Activated CD4-positive, alpha-beta T cell treated with anti-CD3 and anti-CD28 coated beads, Interleukin-10, Interleukin-2, amounts not matched to agents 100 ng/mL and 50 ng/mL, durations not matched to agents 16 hours and 8 hours (primary cell): ENCODE measurements at places on chromosomes 1 and 21.

DNA sequence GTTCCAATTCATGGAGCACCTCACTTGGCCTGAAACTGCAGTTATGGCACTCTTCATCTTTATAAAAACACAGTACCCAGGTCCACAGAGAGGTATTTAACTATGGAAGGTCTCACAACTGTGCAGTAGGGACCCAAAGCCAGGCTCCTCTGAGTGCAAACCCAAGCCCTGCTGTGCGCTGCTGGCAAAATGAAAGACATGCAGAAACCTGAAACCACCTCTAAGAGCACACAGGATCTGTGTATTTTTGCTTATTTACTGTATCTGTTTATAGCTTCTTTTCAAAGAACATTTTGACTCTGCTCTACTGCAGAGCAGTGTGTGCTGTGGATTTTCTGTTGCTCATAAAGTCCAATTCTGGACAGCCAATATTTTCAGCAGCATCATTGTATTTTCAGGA is 166.6 kb downstream of the DSCAM start:
- no peak for DNase-seq

GRCh38 chr1:45629035-45629434 is 5.2 kb upstream of the CCDC17 start:
- no peak for DNase-seq

GRCh38 chr1:54585181-54586066 is 37.4 kb downstream of the ACOT11 start:
- DNase-seq: no peak

- no peak for DNase-seq
Observed at GRCh38 chr1:206814716-206815341, 42.5 kb upstream of the IL10 start.

GRCh38 chr1:209550519-209550918 is 33.0 kb upstream of the CAMK1G start:
- no peak for DNase-seq

DNA sequence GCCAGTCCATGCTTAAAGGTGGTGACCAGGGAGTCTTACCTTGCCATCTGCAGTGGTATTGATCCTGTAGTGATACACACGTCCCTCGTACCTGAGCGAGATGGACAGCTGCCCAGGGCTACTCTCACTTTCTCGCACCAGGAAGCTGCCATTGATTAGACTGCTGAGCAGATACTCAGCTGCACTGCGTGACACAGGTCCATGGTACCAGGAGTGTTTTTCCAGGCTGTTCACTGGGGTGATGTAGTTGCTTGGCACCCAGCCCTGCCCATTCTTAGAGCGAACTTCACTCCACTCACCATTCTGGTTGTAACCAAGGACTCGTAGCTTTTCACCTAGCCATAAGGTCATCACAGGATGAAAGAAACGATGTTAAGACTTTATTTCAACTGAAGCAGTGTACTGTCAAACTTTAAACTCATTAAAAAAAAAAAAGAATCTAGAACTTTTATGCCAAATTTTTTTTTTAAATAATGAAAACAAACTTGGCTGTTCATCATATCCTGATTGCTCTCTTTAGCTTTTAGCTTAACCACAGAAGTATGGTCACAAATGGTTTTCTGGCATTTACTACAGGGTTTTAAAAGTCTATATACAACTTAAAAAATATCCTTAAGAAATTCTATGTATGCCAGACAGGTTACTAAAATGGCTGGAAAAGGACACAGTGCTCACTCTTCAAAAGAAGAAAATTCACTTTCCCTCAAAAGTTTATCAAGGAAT is 44.6 kb downstream of the TOR3A start:
- DNase-seq: no peak

- DNase-seq: no peak
Observed at GRCh38 chr1:52677076-52677806, 20.9 kb downstream of the COA7 start.

DNA sequence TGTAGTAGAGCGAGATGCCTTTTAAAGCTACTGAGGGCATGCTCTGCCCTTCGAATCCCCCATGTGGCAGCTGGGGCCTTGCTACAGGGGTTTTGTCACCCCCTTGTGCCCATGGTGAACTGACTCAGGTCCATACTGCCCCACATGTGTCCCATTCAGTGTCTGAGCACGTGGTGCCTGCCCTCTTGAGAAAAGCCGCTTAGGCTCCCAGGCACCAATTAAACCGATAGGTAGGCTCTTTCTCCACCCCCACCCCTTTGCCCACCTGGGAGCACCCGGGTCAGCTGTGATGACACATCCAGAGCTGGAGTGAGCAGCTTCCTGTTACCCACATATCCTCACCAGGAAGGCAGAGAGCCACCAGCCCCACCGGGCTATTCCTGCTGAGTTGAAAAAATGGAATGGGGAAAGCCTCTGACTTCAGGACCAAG is 30.5 kb downstream of the TMCC2 start:
- DNase-seq: no peak

DNA sequence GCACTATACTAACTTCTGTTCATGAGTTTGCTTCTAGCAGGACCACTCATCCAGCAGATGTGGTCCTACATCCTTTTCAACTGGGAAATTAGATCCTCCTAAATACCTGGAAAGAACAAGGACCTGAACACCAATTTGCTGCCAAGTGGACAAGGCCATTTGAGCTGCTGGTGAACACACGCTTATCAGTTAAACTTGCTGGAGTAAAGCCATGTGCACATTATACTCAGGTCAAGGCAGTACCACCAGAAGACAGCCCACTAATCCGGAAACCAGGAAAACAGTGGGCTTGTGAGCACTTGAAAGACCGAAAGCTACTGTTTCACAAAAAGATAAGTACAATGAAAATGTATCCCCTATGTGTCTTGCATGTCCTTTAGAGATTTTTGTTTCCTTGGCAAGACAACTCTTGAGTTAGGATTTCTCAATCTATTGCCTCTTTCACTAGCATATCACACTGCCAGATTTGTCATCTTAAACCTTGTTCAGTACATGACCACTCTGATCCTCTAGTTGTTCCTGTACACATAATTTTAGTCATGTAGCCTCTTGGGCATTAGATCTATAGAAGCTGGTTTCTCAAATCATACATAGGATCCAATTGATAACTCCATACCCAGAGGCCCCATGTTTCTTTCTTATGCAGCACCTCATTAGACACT is 4.5 kb upstream of the REN start:
- DNase-seq: no peak

DNA sequence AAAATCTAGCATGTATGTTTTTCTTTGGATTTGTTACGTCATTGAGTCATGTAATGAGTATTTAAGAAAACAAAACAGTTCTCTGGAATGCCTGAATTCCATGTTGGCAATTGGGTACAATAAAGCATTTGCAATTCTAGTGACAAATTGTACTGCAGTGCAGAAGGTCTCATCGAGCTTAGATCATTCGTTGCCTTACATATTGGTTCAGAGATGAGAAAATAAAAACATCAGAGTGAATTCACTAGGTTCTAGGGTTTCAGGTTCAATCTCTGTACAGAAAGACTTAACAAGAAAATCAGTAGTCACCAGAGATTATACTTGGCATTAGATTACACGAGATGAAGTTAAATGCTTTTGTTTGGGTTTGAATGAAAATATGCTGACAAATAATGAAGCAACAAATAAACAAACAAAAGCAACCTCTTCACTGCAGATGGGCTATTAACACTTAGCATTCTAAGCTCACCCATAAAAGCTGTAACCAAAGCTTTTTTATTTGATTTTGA is 124.7 kb downstream of the RYR2 start:
- no peak for DNase-seq

DNA sequence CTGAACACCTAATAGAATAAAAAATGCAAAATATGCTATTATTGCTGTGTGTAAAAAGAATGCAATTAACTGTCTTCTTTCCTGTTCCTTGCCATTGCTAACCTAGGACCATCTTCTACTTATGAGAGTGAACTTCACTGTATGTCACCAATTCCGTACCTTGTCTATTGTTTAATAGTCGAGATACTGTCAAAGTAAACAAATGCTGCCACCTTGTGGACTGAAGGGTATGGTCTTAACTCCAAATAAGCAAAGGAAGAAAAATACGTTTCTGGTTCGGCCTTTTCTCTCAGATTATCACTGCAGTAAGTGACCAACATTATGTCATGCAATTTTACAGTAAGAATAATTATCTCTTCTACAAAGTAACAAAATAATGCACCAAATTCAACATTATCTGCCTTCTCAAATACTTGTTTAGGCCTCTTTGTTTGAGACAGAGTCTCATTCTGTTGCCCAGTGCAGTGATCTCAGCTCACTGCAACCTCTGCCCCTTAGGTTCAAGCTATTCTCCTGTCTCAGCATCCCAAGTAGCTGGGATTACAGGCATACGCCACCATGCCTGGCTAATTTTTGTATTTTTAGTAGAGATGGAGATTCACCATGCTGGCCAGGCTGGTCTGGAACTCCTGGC is 133.4 kb downstream of the COP1 start:
- peak; percentile 55 for DNase-seq

GRCh38 chr1:67020304-67020703 is 33.6 kb downstream of the SLC35D1 start:
- no peak for DNase-seq

DNA sequence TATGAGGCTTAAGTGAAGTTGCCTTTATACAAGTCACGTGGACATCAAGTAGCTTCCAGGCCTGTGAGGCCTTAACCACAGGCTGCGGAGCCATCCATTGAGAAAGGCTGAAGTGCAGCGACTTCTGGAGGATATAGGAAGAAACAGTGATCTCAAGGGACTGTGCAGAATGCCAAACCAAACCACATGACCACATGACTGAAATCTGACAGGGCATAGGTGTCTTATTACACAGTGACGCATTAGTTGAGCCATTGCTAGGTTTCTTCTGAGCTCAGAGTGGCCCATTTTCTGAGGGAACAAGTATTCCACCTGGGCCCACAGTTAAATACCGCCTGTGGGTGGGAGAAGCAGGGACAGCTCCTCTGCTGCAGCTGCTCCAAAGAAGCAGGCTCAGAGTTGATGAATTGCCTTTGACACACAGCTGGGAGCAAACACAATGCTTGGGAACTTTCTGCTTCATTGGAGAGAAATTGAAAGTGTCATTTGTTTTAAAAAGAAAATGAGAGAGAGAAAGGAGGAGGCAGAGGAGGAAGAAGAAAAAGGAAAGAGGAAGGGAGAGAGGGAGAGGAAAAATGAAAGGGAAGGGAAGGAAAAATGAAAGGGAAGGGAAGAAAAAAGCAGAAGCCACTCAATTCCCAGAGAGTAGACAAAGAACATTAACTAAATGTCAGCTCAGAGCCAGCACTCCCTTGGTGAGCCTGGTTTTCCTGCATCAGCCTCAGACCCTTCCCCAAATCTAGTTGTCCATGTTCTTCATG is 94.4 kb downstream of the COLGALT2 start:
- no peak for DNase-seq

- no peak for DNase-seq
Observed at GRCh38 chr1:194369622-194370021, 1183.2 kb upstream of the B3GALT2 start.

DNA sequence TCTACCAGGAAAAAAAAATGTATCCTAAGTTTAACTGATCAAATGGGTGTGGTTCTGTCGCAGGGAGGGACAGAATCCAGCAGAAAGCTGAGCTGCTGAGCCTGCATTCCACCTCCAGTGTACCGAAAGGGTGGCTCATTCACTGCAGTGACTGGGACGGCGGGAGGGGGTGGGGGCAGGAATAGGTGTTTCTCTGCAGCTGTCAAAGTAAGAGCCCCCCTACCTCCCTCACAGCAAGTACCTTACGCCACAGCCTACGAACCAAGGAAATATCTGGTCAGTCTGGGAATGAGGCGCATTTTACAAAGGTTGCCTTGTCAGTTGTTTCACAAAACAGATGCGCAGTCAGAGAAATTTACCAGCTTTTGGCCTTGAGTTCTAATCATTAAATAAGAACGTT is 1.7 kb downstream of the S100B start:
- DNase-seq: no peak

GRCh38 chr21:38346286-38346685 is 89.5 kb downstream of the KCNJ15 start:
- no peak for DNase-seq

GRCh38 chr1:169107603-169108208 is 1.2 kb downstream of the ATP1B1 start:
- no peak for DNase-seq

GRCh38 chr1:197632005-197632404 is 143.3 kb downstream of the DENND1B start:
- DNase-seq: no peak

DNA sequence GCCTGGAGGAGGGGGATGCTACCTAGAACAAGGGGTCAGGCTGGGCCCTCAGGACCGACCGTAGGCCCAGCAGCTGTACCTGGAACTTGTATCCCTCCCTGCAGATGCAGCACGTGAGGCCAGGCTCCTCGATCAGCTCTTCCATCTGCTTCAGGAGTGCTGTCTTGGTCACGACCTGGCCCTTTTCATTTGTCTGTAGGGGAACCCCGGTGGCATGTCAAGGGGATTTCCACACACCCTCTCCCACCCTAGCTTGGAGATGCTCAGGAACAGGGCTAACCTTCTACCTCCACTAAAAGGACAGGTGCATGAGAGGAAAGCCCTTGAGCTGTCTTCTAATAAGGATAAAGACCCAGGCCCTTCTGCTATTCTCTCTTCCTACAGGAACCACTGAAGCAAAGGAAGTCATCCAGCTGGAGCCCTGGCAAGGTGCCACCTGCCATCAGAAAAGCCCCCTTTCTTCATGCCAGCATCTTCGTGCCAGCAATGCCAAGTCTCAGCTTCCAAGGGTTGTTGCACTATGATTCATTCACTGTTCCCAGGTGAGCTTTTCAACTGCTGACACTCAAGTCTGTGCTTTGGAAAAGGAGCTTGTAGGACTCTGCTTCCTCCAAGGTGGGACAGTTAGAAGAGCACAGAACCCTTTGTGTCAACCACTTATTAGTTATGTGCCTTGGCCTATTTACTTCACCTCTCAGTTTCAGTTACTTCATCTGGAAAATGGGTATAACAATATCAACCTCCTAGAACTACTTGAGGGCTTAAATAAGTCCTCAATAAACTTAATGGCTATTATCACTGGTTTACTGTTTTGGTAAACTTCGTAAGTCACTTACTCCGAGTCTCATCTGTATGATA is 122.1 kb downstream of the UBR4 start:
- DNase-seq: peak; percentile 24
